WERI-Rb-1 (cell line): ENCODE measurements at places on chromosomes 2 and 18.
A peak's percentile ranks its signal among the peaks of the same experiment; 100 is the strongest.

DNA sequence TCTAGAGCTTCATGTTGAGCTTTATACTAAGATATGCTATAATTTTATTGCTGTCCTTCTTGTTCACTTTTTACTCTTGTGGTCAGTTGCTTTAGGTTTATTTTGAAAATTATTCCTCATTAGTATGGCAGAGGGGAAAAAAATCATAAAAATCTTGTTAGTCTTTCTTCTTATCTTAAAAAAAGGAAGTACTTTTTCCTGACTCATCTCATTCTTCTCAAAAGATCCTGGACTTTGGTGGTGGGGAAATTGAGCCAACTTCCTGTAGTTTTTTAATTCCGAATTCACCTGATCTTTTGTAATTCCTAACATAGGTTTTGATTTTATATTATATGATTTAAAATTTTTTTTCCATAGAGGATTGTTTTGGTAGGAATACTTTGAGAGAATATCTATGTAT lies 3.8 kb downstream of the SLC4A1AP start:
- no peak for DNase-seq

GRCh38 chr2:124065636-124066035 lies 40.5 kb downstream of the CNTNAP5 start:
- DNase-seq, result no peak

GRCh38 chr18:49167084-49167483 lies 216.3 kb upstream of the SMAD7 start:
- DNase-seq, result no peak

DNA sequence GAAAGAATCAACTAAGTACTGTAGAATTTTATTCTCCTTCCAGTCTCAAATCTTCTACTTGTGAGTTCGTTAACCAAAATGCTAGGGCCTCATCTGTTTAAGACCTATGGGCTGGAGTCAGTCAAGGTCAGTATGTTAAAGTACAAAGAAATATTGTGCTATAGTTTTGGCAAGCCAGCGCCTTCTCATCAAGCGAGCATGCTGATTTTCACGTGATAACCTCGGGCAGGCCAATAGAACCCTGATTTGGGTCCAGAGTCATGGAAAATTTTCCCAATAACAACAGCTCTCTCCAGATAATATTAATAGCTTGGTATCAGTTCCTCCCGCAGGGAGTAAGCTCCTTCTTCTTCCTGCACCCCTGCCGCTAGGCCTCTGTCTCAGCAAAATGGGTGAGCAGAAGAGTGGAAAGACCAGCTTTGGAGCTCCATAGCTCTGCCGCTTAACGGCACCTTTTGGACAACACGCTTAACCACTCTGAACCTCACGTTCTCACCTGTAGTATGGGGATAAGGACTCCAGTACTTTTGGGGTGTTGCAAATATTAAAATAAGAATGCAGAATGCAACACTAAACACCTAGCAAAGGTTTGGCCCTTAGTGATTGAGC lies 11.7 kb downstream of the CABLES1 start:
- DNase-seq, result no peak

GRCh38 chr2:189641590-189641989 lies 19.7 kb upstream of the ASNSD1 start:
- DNase-seq, result no peak

DNA sequence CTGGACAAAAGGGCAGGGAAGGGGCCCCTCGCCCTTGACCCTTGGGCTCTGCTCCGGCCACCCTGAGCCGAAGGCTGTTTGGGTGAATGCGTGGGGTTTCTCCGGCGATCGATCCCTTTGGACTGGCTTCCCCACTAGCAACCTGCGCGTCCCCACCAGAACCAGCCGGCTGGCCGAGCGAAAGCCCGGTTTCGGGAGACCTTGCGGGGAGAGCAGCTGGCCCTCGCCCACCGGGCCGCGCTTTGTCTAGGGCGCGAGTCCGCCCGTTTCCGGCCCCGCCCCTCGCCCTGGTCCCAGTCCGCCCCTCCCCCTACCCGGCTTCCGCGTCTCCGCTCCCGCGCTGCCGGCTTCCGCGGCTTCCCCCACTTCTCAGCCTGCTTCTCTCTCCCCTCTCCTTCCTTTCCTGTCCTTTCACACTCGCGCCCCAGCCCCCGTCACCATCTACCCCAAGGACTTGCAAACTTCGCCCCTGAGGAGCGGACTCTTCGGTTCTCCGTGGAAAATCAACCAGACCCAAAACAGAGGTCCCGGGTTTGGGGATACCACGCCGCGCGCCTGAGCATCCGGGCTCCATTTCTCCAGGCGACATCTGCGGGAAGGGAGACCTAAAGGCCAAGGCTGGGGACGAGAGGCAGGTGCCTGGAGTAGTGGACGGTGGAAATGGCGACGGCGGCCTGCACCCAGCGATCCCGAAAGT lies 48.0 kb upstream of the ATP6V1B1 start:
- peak; percentile 83 for DNase-seq

GRCh38 chr2:60354713-60355112 lies 198.7 kb downstream of the BCL11A start:
- DNase-seq, result no peak

DNA sequence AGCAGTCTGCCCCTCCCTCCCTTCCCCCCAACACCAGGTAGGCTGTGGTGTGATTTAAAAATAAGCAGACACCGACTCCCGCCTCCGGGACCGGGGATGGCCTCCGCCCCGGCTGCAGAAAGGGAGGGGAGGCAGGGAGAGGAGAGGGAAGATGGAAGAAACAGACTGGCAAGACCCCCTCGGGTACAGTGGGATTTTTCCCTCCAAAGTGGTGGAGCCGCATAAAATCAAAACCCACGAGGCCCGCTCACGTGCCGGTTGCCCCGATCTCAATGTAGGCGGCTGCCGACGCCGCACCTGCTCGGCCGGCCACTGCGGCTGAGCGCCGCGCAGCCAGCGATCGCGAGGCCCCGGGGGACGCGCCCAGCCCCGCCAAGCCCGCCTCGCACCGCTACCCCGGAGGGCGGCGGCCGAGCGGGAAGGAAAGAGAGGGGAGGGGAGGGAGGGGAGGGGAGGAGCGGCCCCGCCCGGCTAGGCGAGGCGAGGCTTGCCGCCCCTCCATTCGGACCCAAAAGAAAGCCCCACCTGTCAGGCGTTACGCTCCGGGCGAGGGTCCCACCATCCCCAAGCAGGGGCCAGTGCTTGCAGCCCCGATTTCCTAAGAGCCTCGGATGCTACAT lies 811 bp downstream of the ADD2 start:
- peak; percentile 74 for DNase-seq
